ENCODE measurements at places on chromosomes 1 and 21. TPM values are rescaled to one million over a fixed set of nuclear protein-coding genes. Genes with fewer than 3 reads are reported as not detected.

The A3GALT2 gene
- polyA plus RNA-seq, result not detected

The LDLRAD1 gene
- polyA plus RNA-seq, result not detected

The HNRNPR gene
- 214 TPM for polyA plus RNA-seq

The DPYD gene
- polyA plus RNA-seq, result 24.6 TPM

The ASTN1 gene
- not detected for polyA plus RNA-seq

The PFKL gene
- polyA plus RNA-seq, result 210 TPM

The FABP3 gene
- polyA plus RNA-seq, result not detected

The LCE1A gene
- not detected for polyA plus RNA-seq

The NHLH2 gene
- not detected for polyA plus RNA-seq

The FCRLB gene
- polyA plus RNA-seq, result 6.3 TPM

The TNFRSF25 gene
- polyA plus RNA-seq, result not detected

The NR0B2 gene
- polyA plus RNA-seq, result not detected

The PLK3 gene
- polyA plus RNA-seq, result 2.6 TPM

The LRRC53 gene
- polyA plus RNA-seq, result not detected

The SPATA46 gene
- polyA plus RNA-seq, result not detected

The TTC39A gene
- polyA plus RNA-seq, result not detected

The OR10J4 gene
- not detected for polyA plus RNA-seq

Data from naive B cell (primary cell).